GM23248 (cell line): ENCODE measurements at places on chromosomes 2 and 18.

- DNase-seq = peak; percentile 18
- H3K4me3 ChIP-seq = no peak overlapping the region
- H3K27ac ChIP-seq = no peak overlapping the region
Measured at GRCh38 chr18:31553800-31554199, 37.9 kb upstream of the TTR start.

GRCh38 chr18:3604498-3605408 is 154.8 kb downstream of the TGIF1 start:
- peak overlapping the region; percentile 73 for H3K4me3 ChIP-seq
- DNase-seq = peak; percentile 94
- no peaks in the 10 kb centered on the region for H3K27me3 ChIP-seq
- H3K4me1 ChIP-seq = peaks cover 43% of the 10 kb centered on the region

- no peaks in the 10 kb centered on the region for H3K36me3 ChIP-seq
- H3K4me3 ChIP-seq = no peak overlapping the region
- no peaks in the 10 kb centered on the region for H3K27me3 ChIP-seq
- no peaks in the 10 kb centered on the region for H3K4me1 ChIP-seq
Measured at GRCh38 chr2:8642366-8643068, 39.3 kb upstream of the ID2 start.

- H3K27me3 ChIP-seq = no peaks in the 10 kb centered on the region
- no peak overlapping the region for H3K27ac ChIP-seq
- no peak for DNase-seq
- H3K4me3 ChIP-seq = no peak overlapping the region
- H3K4me1 ChIP-seq = no peaks in the 10 kb centered on the region
Measured at GRCh38 chr2:98985905-98986666, 50.1 kb upstream of the CRACDL start.

GRCh38 chr2:95347681-95348608 is 50.8 kb downstream of the KCNIP3 start:
- H3K36me3 ChIP-seq = no peaks in the 10 kb centered on the region
- H3K4me1 ChIP-seq = 0 out of 2 replicates have a peak, but pooled peaks cover 4% of the 10 kb centered on the region
- H3K4me3 ChIP-seq = no peak overlapping the region
- no peaks in the 10 kb centered on the region for H3K27me3 ChIP-seq
- H3K27ac ChIP-seq = no peak overlapping the region
